ENCODE measurements at places on chromosomes 6 and 20.

- DNase-seq = no peak
These were observed 279.6 kb downstream of the ADGB start for GRCh38 chr6:146878168-146878951.

DNA sequence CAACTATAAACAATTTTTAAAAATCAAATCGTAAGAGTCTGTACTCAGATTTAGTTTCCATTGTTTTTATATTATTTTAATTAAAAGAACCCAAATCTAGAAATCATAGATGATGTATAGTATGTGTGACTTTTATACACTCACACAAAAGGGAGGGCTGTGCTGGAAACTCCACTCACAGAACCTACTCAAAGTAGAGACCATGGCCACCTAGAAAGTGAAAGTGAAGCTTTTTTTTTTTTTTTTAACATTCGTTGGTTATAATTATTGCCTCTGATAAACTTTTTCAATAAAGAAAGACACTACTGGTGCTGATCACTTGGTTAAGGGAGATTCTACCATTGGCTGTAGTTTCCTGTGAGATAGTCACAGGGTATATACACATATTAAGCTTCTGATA is 37.9 kb upstream of the PRL start:
- DNase-seq = no peak

DNA sequence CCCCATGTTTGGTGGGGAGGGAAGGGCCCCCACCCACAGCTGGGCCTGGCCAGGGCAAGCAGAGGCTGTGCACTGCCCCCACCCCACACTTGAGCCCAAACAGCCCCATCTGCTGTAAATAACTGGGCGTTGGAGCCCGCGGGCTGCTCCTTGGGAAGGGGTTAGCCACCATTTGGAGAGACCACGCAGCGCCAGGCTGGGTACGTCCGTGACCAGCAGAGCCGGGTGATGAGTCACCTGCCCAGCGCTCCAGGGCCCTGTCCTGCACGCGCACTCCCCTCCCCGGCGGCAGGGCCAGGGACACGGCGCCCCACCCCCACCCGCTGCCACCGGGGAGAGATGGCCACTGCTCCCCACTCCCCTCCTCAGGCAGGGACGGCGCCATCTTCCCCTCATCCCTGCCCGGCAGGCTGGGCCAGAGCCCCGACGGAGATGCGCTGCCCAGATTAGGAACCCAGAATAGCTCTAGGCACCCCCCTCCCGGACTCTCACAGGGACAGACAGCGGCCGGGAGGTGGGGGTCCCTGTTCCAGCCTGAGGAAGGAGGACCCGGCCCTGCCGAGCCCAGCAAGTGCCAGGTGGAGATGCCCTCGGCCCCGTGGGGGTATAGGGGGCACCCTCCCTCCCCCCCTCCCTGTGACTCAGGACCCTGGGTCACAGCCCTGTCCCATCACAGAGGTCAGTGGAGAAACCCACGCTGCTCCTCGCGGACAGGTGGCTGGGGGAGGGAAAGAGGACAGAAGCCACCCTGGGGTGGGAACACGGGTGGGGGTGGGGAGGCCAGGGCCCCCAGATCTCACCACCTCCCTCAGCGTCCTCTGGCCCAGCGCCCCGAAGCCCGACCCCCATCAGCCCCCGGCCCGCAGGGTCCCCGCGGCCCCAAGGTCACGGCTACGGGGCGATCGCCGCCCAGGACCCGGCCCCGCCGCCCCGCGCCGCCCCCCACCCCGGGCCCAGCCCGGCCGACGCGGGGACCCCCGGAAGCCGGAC is 642 bp downstream of the EEF1A2 start:
- no peak for DNase-seq

GRCh38 chr6:23561732-23562131 is 564.3 kb upstream of the NRSN1 start:
- DNase-seq = no peak

DNA sequence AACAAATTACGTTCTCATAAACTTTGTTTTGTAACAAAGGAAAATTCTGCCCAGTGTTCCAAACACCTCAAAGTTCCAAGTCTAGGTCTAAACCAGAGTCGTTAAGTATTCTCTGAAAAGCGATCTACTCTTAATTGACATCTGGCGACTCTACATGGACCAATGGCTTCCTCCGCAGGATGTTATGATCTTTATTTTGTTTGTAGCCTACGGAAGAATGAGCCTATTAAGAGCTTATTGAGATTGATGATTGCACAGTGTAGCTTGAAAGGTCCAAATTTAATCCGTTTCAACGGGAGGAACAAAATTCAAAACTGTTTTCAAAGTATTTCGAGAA is 61.1 kb downstream of the FAM217A start:
- DNase-seq = no peak

GRCh38 chr6:116444575-116444974 is 16.6 kb upstream of the CALHM6 start:
- no peak for DNase-seq

- peak; percentile 42 for DNase-seq
These were observed 98.7 kb downstream of the TSHZ2 start for GRCh38 chr20:53070706-53071392.

Data from stimulated activated CD4-positive, alpha-beta T cell treated with anti-CD3 and anti-CD28 coated beads, Interleukin-15, amount 100 ng/mL, for 24 hours (primary cell).